ENCODE measurements at places on chromosomes 1 and 21.

DNA sequence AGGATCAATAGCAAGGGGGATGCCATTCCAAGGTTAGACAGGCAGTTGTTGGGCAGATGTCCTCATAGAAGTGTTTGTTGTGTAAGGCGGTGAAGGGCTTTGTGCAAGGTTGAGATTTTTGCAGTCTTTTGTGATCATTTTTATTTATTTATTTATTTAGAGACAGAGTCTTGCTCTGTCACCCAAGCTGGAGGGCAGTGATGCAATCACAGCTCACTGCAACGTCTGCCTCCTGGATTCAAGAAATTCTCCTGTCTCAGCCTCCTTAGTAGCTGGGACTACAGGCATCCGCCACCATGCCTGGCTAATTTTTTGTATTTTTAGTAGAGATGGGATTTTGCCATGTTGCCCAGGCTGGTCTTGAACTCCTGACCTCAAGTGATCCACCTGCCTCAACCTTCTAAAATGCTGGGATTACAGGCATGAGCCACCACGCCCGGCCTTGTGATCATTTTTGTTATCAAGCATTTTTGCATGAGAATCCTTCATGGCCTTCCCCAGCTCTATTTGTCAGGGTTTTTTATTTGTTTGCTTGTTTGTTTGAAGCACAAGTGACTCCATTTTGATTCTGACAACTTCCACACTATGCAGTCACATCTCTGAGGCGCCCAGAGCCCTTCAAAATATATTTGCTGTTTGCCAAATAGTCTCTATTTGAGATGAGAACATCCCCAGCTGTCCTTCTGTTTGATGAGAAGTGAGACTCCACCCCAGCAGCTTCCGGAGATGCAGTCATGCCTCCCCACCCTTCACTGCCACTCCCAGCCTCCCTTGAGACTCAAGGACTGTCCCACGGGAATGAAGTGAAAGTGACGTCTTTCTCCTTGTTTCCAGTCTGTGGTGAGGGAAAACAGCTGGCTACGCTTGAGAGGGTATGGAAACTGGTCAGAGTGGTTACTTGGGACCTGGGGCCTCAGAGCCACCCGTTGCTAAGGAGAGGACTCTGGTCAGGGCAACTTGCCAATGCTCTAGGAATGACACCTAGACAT lies 38.0 kb downstream of the TMEM50B start:
- peak; percentile 27 for DNase-seq

GRCh38 chr1:214466403-214467077 lies 84.9 kb downstream of the PTPN14 start:
- DNase-seq, result no peak

DNA sequence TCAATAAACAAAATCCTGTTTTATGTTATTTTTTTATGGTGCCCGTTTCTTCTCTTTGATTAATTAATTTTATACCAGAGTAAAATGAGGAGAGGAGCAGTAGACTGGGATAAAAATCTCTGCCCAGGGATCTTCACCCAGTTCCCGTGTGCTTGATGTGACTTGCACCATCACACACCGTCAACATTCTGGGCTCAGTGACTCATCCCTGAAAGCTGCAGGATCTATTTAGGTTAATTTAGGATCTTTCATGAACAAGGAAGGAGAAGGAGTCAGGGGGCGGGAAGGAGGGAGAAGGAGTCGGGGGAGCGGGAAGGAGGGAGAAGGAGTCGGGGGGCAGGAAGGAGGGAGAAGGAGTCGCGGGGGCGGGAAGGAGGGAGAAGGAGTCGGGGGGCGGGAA lies 182.4 kb downstream of the SMYD3 start:
- no peak for DNase-seq

DNA sequence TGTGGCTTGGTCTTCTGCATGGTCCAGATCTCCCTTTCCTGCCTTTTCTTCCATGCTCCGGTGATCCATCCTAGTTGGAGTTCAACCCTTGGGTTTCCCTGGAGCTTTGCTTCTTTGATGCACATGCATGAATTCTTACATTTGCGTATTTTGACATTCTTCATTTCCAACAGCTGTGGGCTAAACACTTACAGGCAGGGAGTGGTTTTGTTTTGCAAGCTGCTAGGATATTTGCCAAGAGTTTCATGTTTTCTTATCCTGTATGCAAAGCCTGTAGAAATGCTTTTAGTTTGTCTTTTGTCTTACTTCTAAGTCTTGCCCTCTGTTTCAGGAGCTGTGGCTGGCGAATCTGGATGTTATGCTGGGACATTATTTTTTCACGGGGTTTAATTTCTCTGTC lies 90.3 kb upstream of the PAXBP1 start:
- no peak for DNase-seq

- no peak for DNase-seq
Measured at GRCh38 chr1:53160924-53161378, 18.5 kb upstream of the SLC1A7 start.

GRCh38 chr1:84170171-84170570 lies 26.1 kb downstream of the PRKACB start:
- no peak for DNase-seq

GRCh38 chr1:35287807-35288640 lies 19.5 kb downstream of the ZMYM4 start:
- DNase-seq, result no peak

DNA sequence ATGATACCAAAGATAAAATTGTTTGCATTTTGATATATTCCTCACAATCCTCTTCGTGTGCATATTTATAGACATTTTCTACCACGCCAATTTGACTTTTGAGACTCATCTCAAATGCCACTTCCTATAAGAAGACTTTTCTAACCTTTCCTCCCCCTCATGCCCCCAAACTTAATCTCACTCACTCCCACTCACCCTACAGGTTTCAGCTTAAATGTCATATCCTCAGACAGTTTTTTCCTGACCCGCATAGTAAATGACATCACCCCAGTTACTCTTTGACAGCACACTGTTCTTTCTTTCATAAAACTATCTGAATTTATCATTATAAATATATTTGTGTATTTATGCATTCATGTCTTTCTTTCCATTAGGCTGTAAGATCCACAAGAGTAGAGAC lies 29.6 kb upstream of the RGS8 start:
- DNase-seq, result no peak

DNA sequence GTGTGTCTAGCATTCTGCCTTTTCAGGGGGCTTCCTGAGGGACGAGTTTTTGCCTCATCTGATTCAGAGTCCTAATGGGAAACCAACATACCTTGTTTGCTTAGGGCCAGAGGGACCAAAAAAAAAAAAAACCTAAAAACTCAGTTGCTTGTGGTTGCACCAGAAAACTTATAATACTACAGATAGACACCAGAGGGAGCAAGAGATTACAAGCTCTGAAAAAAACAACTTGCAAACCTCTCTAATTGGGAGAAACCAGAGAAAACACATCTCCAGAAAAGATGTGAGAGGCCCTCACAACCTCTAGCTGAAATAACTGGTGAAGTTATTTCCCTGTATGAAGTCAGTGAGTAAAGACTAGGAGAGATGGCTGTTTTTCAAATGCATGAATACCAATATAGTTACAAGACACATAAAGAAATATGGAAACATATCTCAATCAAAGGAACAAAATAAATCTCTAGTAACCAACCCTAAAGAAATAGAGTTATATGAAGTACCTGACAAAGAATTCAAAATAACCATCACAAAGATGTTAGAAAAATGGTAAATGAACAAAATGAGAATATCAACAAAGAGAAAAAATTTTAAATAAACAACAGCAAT lies 233.7 kb upstream of the NFIA start:
- peak; percentile 37 for DNase-seq

- DNase-seq, result no peak
Measured at GRCh38 chr1:239795304-239795703, 296.4 kb upstream of the FMN2 start.

GRCh38 chr1:31725777-31726535 lies 22.1 kb upstream of the COL16A1 start:
- DNase-seq, result no peak

DNA sequence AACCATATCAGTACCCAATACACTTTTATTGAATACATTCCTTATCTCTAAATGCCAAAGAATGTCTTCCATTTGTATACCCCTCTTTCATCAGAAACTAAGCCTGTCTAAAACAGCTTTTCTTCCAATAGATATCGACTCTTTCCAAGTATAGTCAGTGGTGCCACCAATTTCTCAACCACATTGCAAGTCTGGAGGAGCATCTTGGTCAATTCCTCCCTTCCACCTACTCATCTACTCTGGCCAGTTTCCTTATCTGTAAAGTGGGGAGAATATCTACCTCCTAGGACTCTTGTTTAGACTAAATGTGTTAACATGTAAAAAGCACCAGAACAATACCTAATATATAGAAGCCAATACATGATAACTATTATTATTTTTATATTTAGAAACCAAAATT lies 28.5 kb upstream of the FGGY start:
- DNase-seq, result no peak

GRCh38 chr1:20194224-20194623 lies 7.9 kb upstream of the PLA2G2C start:
- DNase-seq, result no peak

DNA sequence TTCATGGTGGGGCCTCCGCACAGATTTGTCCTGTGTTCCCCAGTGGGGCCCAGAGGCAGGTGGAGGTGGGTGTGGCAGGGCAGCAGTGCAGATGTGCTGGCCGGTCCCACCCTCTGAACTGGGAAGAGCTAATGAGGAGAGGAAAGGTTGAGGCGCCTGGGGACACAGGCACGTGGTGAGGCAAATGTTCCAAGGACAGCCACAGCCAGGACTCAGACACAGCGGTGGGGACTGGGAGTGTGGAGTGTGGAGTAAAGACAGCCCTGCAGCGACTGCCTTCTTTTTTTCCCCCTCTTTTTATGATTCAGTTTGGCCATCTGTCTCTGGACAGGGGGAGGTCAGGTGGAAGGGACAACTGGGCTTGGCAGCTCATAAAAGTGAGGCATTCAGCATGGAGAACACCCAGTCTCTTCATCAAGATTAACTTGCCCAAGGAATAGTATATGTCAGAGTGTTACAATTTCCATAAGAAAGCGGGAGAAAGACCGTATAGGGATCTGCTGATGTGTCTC lies 104.2 kb upstream of the GCLM start:
- DNase-seq, result no peak

- no peak for DNase-seq
Measured at GRCh38 chr1:117580882-117581281, 25.0 kb upstream of the TENT5C start.

DNA sequence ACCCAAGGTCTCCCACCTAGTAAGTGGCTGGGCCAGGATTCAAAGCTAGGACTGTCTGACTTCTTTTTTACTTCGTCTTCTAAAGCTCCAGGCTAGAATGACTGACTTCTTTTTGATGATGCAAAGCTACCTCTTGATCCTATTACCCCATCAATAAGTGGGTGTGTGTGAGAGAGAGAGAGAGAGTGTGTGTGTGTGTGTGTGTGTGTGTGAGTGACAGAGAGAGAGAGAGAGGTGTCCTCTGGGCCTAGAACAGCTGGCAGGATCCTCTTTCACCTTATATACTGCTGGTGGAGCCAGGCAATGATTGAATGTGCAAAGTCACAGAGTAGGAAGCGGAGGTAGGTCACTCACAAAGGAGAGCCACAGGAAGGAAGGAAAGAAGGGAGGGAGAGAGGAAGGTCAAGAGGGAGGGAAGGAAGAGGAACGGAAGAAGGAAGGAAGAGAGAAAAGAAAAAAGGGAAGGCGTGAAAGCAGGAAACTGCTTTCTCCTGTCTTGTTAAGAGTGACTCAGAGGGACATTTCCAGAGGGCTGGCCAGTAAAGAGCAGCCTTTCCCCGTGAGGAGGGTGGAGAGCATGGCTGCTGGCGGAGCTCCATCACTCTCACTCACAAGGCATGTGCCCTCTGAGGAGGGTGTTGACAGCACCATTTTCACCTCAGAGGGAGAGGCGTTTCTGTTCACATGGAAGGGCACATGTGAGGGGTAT lies 68.9 kb downstream of the CDC7 start:
- no peak for DNase-seq

DNA sequence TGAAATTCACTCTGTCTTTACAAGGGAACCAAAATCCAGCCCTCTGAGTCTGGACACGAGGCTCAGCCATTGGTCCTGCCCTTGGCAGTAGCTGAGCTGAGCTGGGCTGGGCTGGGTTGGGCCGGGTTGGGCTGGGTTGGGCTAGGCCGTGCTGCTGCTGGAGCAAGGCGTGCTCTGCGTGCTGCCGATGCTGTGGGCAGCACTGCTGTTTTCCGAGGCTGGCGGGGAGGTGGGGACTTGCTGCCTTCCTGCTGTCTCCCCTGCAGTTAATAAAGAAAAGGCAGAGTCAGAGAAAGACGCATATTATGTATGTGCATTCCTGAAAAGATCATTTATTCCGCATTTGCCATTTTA lies 182.9 kb downstream of the CDC7 start:
- DNase-seq, result no peak

DNA sequence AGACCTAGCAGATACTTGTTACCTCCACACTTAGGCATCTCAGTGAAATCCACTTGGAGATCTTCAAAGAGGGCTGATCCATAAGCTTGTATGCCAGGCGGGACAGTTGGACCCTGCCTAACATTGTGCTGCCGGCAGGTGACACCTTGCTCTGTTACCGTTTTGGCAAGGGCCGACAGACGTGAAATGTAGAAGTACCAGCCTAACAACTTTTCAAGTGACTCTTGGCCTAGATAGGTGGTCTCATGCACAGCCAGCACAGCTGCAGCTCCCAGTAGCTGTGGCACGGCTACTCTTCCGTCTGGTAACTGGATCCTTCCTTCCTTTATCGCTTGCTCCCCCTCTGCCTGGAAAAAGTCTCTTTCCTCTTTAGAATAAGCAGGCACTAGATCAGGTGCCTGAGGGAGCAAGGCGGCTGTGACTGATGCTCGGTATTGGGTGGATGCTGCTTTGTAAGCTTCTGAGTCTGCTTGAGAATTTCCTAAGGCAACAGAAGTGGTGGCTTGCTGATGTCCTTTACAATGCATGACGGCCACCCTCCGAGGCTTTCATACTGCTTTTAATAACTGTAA lies 713.5 kb downstream of the AMY1C start:
- no peak for DNase-seq

DNA sequence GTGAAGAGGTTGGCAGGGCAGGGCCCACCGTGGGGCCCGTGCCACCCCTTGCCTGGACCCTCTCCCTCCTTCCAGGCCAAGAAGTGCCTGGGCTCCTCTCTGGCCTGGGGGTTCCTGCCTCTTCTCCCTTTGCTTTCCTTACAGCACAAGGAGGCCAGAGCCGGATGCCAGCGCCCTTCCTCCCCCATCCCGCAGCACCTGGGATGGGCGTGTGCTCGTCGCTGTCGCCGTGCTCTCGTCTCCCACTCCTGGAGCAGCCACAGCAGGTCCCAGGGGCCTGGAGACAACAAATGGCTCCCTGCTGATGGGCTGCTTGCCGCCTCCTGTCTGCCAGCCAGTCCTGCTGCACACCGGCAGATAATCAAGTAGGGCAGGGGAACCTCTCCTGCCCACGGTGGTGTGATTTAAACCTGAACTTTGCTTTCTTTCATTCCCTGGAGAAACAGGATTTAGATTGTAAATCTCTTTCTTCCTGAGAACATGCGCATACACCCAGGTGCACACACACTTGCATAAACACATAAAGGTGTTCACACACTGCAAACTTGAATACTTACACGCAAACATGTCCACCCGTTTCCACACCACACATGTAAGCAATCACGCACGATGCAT lies 50.8 kb upstream of the POU3F1 start:
- DNase-seq, result no peak
